ENCODE measurements at places on chromosomes 12 and 14.

DNA sequence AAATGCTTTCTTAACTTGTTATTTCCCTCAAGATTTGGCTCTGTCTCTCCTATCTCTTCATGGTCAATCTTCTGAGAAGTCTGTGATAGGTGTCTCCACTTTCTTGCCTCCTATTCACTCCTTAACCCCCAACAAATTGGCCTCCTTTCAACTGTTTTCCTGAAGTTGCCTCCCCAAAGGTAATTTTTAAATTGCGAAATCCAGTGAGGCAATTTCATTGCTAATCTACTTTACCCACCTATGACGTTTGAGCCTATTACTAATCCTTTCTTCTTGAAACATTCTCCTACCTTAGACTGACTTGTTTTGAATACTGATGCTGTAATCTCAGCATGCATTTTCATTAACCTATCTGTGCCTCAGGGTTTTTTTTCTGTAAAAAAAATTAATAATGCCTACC lies 6.0 kb upstream of the KCNH5 start:
- no peak for DNase-seq

DNA sequence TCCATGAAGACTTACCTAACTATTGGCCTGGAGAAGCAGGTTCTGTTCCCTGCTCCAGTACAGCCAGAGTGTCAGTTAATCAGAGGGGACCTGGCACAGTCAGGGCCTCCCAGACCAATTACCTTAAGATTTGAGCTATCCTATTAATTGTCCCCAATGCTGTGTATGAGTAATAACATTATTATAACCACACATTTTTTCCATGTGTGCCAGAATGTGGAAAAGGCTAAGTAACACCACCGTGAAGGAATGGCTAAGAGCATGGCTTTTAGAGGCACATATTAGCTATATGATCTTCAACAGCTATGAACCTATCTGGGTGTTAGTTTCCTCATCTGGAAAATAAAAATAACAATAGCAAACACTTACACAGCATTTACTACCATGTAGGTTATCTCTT lies 111.1 kb upstream of the RAP1B start:
- no peak for DNase-seq

DNA sequence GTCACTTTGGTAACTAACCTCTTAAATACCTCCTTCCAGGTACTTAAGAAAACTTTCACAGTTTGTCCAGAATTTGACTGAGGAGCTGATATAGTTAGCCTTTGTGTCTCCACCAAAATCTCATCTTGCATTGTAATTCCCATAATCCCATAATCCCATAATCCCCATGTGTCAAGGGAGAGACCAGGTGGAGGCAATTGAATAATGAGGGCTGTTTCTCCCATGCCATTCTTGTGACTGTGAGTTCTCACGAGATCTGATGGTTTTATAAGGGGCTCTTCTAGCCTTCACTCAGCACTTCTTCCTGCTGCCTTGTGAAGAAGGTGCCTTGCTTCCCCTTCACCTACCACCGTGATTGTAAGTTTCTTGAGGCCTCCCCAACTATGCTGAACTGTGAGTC lies 7.8 kb upstream of the NOVA1 start:
- no peak for DNase-seq

- no peak for DNase-seq
These were observed 140.2 kb downstream of the NUAK1 start for GRCh38 chr12:105998561-105998960.

DNA sequence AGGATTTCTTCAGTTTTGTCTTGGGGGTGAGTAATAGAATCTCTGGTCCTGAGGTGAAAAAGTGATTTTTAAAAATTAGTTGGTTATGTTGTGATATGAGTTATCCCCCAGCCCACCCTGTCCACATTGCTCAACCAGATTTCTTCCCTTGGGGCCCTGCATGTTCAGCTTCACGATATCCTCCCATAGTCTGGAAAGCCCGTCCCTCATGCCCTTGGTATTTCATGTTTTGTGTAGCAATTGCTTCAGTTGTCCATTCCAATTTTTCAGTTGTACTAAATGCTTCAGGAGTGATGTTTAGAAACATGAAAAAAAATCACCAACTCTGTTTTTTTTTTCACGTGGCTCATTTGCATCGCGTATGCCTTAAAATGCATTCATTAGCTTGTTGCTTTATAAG lies 17.5 kb upstream of the BICD1 start:
- DNase-seq = no peak

GRCh38 chr14:104187931-104188726 lies 49.7 kb downstream of the KIF26A start:
- no peak for DNase-seq

DNA sequence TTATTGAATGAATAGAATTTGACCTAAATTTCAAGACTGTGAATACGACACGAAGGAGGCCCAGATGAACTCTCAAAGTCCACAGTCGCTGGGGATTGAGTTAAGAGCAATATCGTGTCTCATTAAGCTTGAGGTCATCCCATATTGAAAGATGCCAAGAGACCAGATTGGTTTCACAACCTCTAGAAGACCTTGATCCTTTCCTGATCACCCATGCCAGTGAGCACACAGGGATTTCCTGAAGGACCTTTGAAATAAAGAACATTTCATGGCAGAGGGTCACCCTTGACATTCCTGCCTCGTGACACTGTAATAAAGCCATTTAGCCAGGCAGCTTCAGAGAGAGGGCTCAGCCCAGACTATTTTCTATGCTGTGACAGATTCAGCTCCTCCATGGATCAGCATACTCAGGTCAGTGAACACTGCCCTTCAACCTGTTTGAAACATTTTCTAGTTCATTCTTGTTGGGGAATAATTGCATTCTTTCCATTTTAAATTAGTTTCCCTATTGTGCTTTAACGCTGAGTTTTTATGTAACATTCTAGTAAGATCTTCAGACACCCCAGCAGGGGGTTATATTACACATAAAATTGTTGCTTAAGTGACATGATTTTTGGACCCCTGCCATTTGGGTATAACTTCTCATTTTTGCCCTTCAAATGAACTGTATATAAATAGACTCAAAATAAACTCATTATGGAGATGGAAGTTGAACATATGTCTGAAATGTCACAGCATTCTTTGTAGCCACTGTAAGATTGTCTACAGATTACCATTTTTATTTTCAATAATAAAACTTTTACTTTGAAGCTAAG lies 213.2 kb downstream of the C12orf50 start:
- DNase-seq = no peak

- DNase-seq = no peak
These were observed 18.6 kb downstream of the RASSF8 start for GRCh38 chr12:25977047-25977446.

- no peak for DNase-seq
These were observed 10.3 kb downstream of the DCP1B start for GRCh38 chr12:1993871-1994371.

DNA sequence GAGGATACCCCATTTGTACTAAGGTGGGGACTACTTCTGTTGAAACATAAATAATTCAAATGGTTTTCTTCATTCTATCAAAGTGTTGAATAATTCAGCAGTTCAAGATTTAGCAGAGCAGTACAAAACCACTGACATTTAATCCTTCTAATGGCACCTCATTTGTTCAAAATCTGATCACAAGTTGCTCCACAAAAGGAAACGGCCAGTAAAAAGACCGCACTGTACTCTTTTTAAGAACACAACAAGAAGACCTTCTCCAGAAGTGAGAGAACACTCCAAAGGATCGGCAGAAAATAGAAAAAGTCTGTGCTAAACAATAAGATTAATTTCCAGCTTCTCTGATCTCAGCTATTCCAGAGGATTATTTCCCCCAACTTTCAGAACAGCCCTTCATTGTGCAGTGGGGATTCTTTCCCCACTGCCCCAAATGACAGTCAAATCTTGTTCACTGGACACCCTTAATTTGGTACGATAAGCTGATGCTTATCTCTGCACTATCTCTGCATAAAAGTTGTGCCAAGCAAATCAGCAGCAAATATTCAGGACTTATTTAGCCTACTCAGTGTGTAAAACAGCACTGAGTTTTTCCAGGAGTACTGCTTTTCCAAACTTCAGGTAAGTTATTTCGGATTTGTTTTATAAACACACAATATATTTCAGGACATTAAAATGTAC lies 5.2 kb downstream of the MPHOSPH9 start:
- no peak for DNase-seq

DNA sequence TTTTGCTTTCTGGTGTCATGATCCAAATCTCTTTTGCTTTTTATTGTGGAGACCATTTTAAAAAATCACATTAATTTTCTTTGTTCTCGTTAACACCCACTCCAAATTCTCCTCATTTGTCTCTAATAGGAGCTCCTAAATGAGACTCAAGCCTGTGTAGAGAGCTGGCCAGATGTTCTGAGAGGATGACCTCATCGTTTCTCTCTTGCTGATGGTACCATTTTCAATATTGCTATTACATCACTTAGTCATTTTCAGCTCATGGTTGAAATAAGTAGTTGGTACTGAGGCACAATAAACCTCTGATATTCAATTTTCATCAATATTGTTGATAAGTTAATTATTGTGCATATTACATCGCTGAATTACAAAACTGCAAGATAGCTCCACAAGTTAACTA lies 31.5 kb downstream of the SPTB start:
- DNase-seq = no peak

DNA sequence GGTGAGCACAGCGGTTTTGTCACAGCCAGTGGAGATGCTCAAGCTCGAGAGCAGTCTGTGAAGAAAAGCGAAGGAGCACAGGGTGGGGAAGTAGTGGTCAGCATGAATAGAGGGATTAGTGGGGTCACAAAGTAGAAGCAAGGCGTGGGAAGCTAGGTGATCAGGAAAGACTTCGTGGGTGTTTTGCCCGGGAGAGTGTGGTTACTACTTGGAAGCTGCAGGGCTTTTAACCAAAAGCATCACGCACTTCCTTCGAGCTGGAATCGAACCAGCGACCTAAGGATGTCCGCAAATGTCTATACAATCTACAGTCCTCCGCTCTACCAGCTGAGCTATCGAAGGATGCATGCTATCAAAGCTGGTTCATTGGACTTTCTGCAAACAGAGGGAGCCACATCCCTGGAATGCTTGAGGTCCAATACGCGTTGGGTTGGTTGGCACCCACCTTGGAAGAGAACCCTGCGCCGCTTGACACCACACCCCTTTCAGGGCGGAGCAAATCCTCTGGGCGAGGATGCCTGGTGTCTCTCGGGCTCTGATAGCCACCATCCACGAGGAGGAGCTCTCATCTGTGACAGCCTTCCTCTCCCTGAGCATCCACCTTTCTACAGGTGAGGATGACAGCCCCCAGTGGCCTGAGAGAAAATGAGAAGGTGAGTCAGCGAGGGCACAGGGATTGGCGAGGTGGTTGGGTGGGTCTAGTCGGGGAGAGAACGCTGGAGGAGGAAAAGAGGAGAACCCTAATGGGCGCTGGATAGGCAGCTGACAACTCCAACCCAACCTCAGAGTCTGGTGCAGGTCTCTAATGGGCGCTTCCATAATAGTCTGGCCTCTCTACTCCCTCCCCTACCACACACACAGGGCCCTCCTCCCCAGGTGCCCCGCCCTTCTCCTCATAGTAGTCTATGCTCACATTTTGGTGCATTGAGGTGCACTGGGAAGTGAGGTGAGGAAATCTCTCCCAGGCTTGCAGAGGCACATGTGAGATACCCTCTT lies 16.0 kb upstream of the OR6S1 start:
- DNase-seq = no peak

- no peak for DNase-seq
These were observed 27.9 kb downstream of the KCNMB4 start for GRCh38 chr12:70393787-70394499.

GRCh38 chr14:72519543-72519942 lies 374.4 kb downstream of the DPF3 start:
- no peak for DNase-seq

- no peak for DNase-seq
These were observed 35.1 kb upstream of the KCNH3 start for GRCh38 chr12:49503674-49504180.

- DNase-seq = no peak
These were observed 57.1 kb downstream of the NUAK1 start for GRCh38 chr12:106081606-106082005.

GRCh38 chr12:87266305-87266704 lies 762.9 kb downstream of the C12orf50 start:
- no peak for DNase-seq

- DNase-seq = no peak
These were observed 157.0 kb downstream of the FOXN3 start for GRCh38 chr14:89259951-89260609.

GRCh38 chr14:75242546-75243273 lies 35.9 kb upstream of the FOS start:
- no peak for DNase-seq

GRCh38 chr14:24312736-24313507 lies 1.6 kb downstream of the LTB4R start:
- DNase-seq = no peak

GRCh38 chr12:3304436-3305165 lies 186.4 kb upstream of the PRMT8 start:
- no peak for DNase-seq

- no peak for DNase-seq
These were observed 31.0 kb downstream of the NINJ2 start for GRCh38 chr12:632102-632696.

DNA sequence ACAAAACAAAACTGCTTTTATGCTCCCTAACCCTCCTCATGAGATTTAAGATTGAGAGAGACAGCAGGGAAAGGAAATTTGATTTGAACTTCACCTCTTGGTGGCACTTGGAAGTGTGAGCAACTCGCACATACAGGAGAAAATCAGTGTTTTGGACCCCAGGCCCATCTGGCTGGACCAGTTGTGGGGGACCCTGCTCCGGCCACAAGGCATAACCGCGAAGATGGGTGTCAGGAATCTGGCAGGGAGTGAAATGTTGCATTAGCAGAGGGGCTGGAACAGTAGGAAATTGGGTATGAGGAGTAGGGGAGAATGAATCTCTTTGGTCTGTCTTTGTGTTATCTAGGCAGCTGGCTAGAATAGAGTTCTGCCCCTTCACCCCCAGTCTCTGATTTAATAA lies 1.2 kb downstream of the CIROP start:
- DNase-seq = no peak

All from stimulated activated CD8-positive, alpha-beta memory T cell treated with anti-CD3 and anti-CD28 coated beads, Interleukin-7, amount 100 ng/mL, for 24 hours (primary cell).